ENCODE measurements at places on chromosomes 3 and 15.

GRCh38 chr3:195059006-195059350 lies 212.0 kb downstream of the XXYLT1 start:
- DNase-seq = no peak

- DNase-seq = no peak
Observed at GRCh38 chr3:111979434-111980038, 710 bp downstream of the ABHD10 start.

GRCh38 chr3:12294885-12295580 lies 6.2 kb downstream of the PPARG start:
- no peak for DNase-seq

DNA sequence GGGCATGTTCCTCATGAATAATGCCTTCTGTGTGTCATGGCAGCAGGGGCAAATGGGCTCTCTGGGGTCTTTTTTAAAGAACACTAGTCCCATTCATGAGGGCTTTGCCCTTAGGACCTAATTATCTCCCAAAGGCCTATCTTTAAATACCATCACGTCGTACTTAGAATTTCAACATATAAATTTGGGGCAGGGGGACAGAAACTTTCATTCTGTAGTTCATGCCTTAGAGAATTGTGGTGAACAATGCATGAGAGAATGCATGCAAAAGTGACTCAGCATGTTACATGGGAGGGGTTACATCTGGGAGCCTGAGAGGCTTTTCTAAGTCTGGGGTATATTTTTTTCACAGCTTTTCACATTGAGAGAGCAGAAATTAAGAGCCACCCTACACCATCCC lies 208.5 kb upstream of the ROPN1 start:
- DNase-seq = no peak

DNA sequence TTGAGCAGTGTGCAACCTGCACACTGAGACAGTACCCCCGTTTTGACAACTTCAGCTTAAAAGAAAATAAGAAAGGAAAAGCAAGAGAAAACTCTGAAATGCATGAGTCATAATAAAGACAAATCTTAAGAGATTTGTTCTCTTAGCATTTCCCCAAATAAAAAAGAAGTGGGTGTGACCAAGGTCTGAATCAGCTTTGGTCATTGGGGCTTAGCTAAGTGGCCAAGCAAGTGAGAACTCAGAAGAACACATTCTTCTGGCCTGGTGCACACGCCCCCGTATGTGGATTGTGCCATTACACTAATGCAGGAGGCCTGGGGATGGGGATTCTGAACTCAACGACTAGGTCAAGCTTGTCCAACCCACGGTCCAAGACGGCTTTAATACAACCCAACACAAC lies 56.9 kb upstream of the PDZRN3 start:
- DNase-seq = no peak

DNA sequence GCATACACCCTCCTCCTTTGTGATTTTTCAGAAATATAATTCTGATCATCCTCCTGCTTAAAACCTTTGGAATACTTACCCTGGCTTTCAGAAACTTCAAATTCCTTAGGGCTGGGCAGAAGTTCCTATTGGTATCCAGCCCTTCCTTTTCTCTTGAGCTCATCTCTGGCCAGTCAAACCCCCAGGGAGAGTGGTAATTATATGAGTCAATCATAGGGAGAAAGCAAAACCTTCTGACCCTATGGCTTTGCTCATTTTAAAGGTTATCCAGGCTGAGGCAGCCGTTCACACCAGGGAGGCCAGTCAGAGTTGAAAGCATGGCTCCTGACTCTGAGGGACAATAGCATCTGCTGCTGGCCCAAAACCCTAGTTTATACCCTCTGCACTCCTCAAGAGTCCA lies 23.9 kb upstream of the CTNNB1 start:
- DNase-seq = no peak

- DNase-seq = no peak
Observed at GRCh38 chr3:133276594-133276993, 123.3 kb upstream of the BFSP2 start.

GRCh38 chr3:138717348-138717747 lies 108.8 kb downstream of the FAIM start:
- DNase-seq = no peak

GRCh38 chr3:167969548-167969947 lies 126.2 kb downstream of the GOLIM4 start:
- DNase-seq = no peak

DNA sequence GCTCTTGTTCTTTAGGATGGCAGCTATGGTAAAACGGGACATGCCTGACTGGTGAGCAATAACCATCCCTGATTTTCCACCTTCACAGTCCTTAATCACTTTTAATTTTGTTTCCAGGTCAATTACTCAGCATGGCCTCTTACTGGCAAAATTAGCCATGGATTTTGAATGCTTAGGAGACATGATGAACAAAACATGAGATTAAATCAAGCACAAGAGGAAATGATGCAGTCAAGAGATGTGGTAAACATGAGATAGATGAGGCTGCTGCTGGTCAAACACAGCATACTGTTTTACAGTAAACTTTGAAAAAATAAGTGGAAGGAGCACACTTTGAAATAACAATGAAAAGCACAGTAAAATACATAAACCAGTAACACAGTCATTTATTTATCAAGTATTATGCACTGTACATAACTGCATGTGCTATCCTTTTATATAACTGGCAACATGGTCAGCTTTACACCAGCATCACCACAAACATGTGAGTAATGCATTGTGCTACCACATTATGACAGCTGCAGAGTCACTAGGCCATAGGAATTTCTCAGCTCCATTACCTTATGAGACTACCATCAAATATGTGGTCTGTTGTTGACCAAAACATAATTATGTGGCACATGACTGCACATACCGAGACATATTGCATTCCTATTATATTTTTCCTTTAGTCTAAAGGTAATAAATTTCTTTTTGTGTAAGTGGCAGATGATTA lies 30.1 kb upstream of the ZNF502 start:
- no peak for DNase-seq

DNA sequence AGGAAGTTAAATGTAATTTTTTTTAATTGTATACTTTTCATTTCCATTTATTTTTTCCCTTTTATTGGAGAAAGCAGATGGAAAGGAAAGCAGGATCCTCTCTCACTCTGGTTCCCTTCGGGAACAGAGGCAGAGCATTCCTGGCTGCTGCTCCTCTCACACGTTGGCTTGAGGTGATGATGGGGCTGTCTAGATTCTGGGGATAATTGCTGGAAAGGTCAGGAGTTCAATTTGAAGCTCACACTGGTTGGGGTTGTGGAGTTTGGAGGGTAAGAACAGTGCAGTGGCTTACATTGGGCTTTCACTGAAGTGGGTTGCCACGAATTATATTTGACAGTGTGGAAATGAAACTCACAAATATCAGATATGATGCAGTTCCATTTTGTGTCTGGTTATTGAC lies 57.6 kb downstream of the RARB start:
- no peak for DNase-seq

- no peak for DNase-seq
Observed at GRCh38 chr3:78913711-78914110, 854.1 kb downstream of the ROBO1 start.
